ENCODE measurements at places on chromosomes 13 and 19.
A peak's percentile ranks its signal among the peaks of the same experiment; 100 is the strongest.

- DNase-seq, result no peak
Observed at GRCh38 chr13:92609376-92609775, 617.2 kb upstream of the GPC6 start.

DNA sequence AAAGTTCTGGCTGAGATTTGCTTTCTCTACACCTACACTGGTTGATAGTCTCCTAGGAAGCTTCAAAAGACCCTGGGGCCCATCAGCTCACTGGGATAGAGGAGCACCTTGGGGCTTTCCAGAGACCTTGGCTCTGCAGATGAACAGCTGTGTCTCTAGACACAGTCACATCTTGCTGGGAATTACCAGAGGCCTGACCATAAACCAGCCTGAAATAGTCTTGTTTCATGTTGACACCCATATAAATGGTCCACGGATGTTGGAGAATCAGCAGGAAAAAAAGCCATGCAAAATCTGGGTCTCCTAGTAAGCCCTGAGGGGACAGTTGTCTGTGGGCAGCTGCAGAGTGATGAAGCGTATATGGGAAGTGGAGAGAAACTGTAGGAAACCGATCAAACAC, 207.6 kb downstream of the DNAJC15 start:
- no peak for DNase-seq

DNA sequence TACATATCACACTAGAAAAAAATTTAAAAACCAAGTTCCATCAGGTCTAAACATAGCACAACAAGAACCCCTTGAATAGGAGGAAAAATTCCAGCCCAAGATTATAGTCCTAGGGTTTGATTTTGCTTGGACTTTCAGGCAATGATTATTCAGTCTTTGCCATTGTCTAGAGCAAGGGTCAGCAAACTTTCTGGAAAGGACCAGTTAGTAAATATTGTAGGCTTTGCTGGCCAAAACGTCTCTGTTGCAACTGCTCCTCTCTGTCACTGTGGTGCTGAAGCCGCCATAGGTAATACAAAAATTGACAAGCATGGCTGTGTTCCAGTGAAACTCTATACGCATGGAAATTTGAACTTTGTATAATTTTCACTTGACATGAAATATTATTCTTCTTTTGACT, 95.5 kb upstream of the UBAC2 start:
- DNase-seq, result no peak

GRCh38 chr19:42293540-42293939, 8.4 kb upstream of the PRR19 start:
- no peak for DNase-seq

GRCh38 chr13:73040968-73041596, 17.7 kb upstream of the KLF5 start:
- no peak for DNase-seq

- no peak for DNase-seq
Observed at GRCh38 chr19:21130097-21130775, 11.6 kb upstream of the ZNF431 start.

GRCh38 chr13:60922576-60923231, 492.9 kb downstream of the PCDH20 start:
- no peak for DNase-seq

- no peak for DNase-seq
Observed at GRCh38 chr13:51416107-51416506, 36.7 kb downstream of the INTS6 start.

DNA sequence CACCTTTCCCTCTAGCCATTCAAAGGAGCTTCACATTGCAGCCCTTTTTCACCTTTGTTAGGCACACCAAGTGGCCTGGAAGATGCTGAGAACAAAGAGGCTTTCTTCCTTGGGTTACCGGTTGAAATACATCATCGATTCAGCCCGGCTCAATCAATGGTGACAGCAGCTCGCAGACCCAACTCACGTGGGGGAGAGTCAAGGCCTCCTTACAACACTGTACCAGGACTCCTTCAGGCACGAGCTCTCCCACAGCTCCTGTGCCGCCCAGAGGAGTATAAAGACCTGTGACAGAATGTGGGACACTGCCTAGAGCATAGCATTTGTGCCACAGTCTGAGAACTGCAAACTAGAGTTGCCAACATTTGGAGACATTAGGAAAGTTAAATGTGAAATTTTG, 3.9 kb upstream of the LRRC63 start:
- no peak for DNase-seq

DNA sequence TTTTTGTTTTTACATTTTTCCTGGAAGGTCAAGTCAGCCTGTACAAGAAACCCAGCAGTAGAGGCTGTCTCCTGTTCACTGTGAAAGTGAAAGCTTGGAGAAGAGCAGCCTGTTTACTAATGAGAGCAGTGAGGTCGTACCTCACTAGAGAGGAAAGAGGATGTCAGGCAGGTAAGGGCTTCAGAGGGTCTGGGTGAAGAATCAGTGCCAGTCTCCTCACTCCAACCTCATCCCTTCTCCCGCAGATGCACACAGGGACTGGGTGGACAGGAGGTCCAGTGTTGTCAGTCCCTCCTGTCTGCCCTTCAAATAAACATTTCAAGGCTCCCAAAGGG, 462.5 kb downstream of the KLF5 start:
- no peak for DNase-seq

- no peak for DNase-seq
Observed at GRCh38 chr13:35675651-35676050, 199.2 kb upstream of the MAB21L1 start.

- no peak for DNase-seq
Observed at GRCh38 chr19:1854039-1854541, 5.8 kb upstream of the REXO1 start.

DNA sequence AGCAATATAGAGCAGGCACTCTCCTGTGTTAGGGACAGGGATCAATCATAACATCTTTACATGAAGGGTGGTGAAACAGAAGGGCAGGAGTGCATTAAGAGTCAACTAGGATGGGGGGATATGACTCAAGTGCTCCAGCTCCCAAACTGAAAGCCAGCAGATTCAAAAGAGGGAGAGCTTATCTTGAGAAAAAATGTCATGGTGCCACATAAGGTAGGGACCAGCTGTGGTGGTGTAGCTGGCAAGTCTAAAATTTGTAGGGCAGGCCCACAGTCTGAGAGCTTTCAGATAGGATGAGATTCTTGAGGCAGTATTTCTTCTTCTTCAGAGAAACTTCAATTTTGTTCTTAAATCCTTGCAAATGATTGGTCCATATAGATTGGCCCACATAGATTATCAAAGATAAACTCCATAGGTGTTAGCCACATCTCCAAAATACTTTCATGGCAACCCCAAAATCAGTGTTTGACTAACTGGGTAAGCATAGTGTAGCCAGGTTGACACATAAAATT, 19.1 kb downstream of the DNAJC15 start:
- no peak for DNase-seq

GRCh38 chr13:96822895-96823294, 171.4 kb downstream of the OXGR1 start:
- peak; percentile 29 for DNase-seq

DNA sequence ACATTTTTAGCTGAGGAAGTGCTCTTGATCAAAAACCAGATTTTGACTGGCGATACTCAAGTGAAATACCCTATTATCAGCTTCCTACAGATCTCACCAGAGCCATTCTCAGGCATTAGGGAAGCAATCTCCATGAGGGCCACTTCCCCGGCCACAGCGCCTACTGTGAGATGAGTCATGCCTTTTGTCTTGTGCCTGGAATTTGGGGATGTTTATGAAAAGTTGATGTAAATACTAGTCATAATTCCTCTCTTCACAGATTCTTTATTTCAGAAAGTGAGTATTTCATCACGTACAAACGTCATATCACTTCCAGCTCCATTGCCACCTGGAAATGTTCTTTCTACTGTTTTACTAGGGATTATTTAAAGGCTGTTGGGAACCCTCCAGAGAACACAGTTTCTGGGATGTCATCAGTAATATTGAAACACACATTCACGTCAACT, 25.3 kb upstream of the SLC46A3 start:
- no peak for DNase-seq

- no peak for DNase-seq
Observed at GRCh38 chr13:75897386-75897785, 261.3 kb downstream of the LMO7 start.

DNA sequence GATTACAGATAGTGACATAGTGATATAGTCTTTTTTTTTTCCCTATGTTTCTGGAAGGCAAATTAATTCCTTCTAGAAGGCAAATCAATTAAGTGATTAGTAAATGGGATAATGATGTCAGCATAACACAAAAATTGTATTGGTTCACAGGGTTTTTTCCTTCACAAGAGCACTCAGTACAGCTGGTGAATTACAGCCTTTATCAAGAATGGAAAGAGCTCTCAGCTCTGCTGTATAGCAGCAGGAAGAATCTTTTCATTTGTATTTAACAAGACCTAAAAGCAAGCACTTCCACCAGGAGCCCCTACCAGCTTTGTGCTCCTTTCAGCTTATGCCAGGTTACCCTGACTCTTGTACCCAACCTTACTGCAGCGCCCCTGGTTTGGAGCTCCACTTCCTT, 90.8 kb downstream of the SERP2 start:
- no peak for DNase-seq

DNA sequence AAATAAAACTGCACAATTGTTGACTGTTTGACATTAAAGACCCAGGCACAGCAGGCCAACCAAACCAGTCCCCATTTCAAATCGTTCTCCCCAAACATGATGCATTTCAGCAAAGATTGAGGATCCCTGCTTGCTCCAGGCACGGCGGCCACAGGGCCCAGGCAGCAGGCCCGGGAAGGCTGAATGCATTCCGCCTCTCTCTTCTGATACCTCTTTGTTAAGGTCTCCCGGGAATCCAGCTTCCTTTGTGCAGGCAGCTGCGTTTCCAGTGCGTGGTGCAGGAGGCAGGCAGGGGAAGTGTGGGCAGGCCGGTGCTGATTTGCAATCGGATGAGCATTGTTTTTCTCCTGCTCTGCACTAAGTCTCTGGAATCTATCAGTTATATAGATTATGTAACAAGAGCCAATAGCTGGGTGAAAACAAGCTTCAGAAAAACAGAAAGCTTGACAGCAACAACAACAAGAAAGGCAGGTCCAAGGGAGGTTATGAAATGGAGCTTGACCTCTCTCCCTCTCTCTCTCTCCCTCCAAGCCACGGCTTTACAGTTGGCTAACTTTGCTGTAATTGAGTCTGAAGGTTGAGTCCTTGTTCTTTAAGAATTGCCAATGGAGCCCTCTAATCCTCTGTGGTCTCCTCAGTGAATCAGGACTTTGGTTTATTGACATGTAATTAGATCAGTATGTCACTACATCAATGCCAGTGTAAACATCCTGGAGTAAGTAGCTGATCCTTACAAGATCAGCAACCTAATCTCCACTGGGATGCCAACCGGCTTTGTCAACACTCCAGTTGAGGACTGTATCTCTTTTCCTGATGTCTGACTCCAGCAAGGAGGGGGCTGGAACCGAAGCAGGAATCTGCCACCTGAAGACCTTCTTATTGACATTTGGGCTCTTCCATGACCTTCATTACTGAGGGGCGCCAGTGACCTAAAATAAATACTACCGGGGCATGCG, 338.0 kb downstream of the TEX29 start:
- DNase-seq, result peak; percentile 35

- DNase-seq, result no peak
Observed at GRCh38 chr19:51372021-51372648, 319 bp downstream of the NKG7 start.

DNA sequence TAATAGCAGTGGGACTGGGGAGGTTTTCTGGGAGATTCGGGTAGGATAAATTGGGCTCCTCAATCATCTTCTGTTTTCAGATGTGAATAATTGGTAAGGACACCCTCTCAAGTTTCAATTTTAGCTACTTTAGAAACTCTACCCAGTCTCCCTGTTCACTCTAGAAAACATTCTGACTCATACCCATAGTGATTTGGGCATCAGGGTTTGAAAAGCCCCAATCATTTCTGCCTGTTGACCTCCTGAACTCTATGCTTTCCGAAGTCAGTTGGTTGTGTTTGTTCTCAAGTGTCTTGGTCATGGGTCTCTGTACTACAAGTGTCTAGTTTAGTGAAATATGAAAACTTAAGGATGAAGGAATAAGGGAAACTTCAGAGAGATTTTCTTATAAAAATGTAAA, 911.3 kb upstream of the GPC6 start:
- no peak for DNase-seq

DNA sequence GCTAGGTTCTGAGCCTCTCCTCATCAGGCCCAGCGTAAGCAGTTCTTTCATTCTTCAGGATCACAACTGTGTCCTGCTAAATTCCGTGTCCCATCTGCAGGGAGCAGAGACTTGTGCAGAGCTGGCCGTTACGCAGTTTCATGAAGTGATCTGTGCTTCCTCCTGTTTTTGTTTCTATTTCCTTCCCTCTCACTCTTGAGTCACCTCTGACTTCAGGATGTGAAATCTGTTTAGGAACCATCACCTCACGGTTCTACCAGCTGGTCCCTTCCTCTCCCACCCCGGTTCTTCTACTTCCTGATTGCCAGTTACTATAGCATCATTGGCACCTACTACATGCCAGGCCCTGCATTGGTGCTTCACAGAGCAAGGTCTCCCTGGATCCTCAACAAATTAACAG, 8.5 kb downstream of the MAU2 start:
- DNase-seq, result no peak

DNA sequence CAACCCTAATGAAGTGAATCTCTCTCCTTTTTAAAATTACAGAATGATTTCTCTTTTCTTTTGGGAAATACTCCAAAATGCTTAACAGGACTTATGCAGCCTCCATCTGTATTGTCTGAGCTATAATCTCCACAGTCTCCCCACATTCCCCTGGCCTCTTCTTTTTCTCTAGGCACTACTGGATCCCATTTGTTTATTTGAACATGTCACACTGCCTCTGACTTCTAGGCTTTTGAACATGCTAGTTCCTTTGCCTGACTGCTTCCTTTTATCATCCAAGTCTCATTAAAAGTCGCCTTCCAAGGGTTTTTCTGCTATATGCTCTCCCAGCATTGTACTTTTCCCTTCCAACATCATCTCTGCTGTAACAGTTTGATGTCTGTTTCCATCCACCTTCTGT, 548.7 kb downstream of the PCDH9 start:
- DNase-seq, result no peak

- no peak for DNase-seq
Observed at GRCh38 chr19:15300533-15301197, 31.7 kb downstream of the BRD4 start.

GRCh38 chr13:40635315-40635995, 31.0 kb downstream of the FOXO1 start:
- DNase-seq, result no peak

GRCh38 chr13:45949161-45949560, 97.6 kb upstream of the SIAH3 start:
- no peak for DNase-seq

DNA sequence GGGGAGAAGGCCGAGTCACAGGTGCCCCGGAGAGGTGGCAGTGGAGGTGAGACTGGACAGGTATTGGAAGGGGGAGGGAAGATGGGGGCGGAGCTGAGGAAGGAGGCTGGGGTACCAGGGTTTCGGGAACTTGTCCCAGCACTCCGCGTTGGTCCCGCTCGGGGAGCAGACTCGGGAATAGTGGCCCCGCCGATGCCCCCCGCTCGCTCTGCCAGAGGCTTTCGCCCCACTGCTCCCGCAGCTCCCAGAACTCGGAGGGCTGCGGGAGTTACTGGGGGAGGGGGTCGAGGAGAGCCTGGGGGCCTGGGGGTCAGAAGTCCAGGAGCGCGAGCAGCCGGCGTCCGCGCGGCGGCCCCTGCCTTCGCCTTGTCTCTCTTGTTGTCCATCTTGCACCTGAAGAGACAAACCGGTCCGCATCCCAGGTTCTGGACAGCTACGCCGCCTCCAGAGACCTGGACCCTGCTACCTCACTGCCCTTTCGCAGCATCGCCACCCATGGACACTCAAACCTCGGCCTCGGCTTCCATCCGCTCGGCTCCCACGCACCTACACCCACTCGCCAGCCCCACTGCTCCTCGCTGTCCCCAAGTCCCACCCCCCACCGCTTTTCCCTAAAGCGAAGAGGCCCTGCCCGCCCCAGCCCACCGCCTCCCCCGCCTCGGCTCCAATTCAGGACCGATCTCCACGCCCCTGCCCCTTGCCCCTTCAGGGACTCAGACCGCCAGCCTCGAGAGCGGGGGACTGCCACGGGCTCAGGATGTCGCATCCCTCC, 700 bp downstream of the PRR36 start:
- no peak for DNase-seq
